ENCODE measurements at places on chromosomes 2 and 18. TPM values are rescaled to one million over a fixed set of nuclear protein-coding genes. Genes with fewer than 3 reads are reported as not detected.

Gene NT5C1B
- total RNA-seq, result not detected

DNA sequence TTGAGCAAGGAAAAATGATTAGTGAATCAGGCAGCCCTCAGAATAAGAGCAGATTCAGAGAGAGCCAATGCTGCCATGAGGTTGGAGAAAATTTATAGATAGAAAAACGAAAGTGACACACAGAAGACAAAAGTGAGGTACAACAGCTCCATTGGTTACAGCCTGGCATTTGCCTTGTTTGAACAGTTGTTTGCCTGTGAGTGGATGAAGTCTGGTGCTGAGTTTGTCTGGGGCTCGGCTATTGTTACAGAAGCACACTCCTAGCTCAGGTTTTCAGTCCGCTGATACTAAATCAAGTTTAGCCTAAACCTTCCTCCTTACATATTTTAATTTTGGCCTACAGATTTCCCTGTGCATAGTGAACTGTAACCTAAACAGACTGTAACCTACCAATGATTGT is 387.8 kb upstream of the RAB12 start:
- H3K36me3 ChIP-seq, result no peaks in the 10 kb centered on the region
- no peaks in the 10 kb centered on the region for H3K27me3 ChIP-seq
- no peak overlapping the region for H3K27ac ChIP-seq
- no peaks in the 10 kb centered on the region for H3K4me1 ChIP-seq
- H3K4me3 ChIP-seq, result no peak overlapping the region
- DNase-seq, result no peak

GRCh38 chr2:239552213-239552926 is 151.6 kb upstream of the HDAC4 start:
- H3K27me3 ChIP-seq, result no peaks in the 10 kb centered on the region
- no peaks in the 10 kb centered on the region for H3K4me1 ChIP-seq
- H3K27ac ChIP-seq, result no peak overlapping the region
- H3K4me3 ChIP-seq, result no peak overlapping the region
- DNase-seq, result no peak

DNA sequence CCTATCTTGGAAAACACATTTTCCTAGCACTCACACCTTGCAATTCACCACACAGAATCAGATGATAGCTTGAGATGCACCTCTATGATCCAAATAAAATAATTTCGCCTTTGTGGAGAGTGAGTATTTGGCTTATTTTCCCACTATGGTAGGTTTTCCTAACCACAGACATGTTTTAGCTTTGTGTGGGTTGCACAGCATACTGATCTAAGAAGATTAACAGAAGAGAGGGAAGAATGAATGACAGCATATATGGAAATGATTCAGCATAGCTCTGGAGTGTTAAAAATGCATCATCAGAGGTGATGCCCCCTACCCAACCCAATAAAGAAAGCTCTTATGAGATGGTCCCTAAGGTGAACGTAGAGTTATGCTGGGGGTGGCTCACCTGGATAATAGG is 72.5 kb downstream of the GCA start:
- H3K27ac ChIP-seq, result no peak overlapping the region
- no peaks in the 10 kb centered on the region for H3K4me1 ChIP-seq
- no peak overlapping the region for H3K4me3 ChIP-seq
- H3K27me3 ChIP-seq, result no peaks in the 10 kb centered on the region
- no peaks in the 10 kb centered on the region for H3K36me3 ChIP-seq
- DNase-seq, result no peak

GRCh38 chr2:64092502-64092901 is 51.7 kb downstream of the PELI1 start:
- no peaks in the 10 kb centered on the region for H3K4me1 ChIP-seq
- DNase-seq, result no peak
- H3K27me3 ChIP-seq, result no peaks in the 10 kb centered on the region

Gene SERPINB12
- total RNA-seq, result not detected

DNA sequence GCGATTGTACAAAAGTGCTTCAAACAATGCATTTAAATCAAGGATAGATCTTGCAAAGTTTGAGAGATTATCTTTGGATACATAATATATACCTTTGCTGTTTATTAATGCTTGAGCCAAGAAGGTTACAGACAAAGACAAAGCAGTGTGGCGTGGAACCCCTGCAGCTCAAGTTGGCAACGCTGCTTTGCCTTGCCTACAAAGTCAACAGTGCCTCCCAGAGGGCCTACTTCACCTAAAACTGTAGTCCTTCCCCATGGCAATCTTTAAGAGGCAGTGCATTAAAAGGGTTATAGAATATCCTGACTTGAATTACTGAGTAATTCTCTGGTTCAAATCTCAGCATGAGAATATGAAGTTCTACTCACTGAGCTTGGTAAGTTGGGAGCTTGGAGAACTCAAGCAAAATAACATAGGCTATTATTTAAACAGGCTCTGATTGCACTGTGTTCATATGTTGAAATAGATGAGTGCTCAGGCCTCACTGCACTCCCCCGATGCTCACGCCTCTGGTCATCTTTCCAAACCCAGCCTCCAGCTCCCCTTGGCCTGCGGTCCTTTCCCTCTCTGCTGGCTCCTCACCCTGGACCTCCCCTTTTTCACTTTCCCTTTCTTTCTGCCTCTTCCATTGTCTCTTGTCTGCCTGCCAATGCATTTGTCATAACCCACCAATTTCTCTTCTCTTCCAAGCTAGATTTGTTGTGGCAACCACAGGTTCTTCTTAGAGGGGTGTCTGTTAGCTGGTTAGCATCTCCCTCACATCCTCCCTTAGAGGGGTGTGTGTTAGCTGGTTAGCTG is 96.5 kb downstream of the MYT1L start:
- H3K4me3 ChIP-seq, result no peak overlapping the region
- H3K4me1 ChIP-seq, result peaks cover 2% of the 10 kb centered on the region
- DNase-seq, result no peak
- H3K27me3 ChIP-seq, result no peaks in the 10 kb centered on the region
- H3K27ac ChIP-seq, result no peak overlapping the region

DNA sequence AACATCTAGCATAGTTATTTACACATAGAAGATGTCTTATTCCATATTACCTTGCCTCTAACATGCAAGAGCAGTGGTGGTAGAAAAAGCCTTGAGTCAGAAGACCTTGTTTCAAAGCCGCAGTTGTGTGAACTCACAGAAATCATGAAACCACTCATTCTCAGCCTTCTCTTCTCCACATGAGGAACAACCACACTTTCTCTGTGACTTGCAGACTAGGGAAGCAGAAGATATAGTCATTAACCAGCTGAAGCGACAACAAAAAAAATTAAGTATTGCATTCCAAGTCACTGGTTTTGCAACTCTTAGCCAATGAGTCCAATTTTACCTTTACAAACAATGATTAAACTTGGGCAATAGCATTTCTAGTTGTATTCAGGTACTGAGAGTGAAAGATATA is 19.0 kb downstream of the TWSG1 start:
- H3K27ac ChIP-seq, result no peak overlapping the region
- H3K27me3 ChIP-seq, result no peaks in the 10 kb centered on the region
- no peak overlapping the region for H3K4me3 ChIP-seq
- no peaks in the 10 kb centered on the region for H3K36me3 ChIP-seq
- DNase-seq, result no peak
- no peaks in the 10 kb centered on the region for H3K4me1 ChIP-seq

Gene CHN1
- total RNA-seq, result 80.9 TPM

GRCh38 chr18:3225588-3225987 is 5.8 kb upstream of the MYOM1 start:
- DNase-seq, result no peak
- no peak overlapping the region for H3K27ac ChIP-seq
- H3K36me3 ChIP-seq, result no peaks in the 10 kb centered on the region
- no peaks in the 10 kb centered on the region for H3K4me1 ChIP-seq
- H3K27me3 ChIP-seq, result no peaks in the 10 kb centered on the region

DNA sequence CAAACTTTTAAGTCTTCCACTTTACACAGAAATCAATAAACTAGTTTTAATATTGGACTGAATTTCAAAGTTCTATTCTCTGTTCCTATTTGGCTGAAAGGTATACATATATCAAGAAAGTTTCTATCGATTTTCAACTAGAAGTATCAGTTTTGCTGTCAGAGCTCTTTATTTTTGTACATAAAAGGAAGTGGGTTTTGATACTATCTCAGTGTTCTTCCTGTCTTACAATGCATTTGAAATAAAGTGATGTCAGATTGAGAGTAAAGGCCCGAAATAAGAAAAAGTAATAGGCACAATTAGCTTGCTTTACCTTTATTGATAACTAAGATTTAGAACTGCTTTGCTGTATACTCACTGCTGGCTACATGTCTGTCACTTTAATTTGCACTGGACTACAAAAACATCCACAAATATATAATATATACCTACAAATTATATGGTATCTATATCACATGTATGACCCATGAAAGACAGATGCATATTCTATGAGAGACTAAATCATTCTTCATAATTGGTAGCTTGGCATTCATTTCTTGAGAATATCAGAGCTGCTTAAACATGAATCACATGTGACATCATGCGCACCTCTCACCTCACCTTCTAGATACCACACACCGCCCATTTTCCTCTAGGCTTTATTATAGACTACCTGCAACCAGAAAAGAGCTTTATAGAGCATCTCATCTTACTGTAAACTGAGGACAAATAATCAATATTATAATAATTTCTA is 83.6 kb downstream of the ASXL2 start:
- peaks cover 12% of the 10 kb centered on the region for H3K36me3 ChIP-seq
- H3K27ac ChIP-seq, result no peak overlapping the region
- H3K4me3 ChIP-seq, result no peak overlapping the region
- no peak for DNase-seq

DNA sequence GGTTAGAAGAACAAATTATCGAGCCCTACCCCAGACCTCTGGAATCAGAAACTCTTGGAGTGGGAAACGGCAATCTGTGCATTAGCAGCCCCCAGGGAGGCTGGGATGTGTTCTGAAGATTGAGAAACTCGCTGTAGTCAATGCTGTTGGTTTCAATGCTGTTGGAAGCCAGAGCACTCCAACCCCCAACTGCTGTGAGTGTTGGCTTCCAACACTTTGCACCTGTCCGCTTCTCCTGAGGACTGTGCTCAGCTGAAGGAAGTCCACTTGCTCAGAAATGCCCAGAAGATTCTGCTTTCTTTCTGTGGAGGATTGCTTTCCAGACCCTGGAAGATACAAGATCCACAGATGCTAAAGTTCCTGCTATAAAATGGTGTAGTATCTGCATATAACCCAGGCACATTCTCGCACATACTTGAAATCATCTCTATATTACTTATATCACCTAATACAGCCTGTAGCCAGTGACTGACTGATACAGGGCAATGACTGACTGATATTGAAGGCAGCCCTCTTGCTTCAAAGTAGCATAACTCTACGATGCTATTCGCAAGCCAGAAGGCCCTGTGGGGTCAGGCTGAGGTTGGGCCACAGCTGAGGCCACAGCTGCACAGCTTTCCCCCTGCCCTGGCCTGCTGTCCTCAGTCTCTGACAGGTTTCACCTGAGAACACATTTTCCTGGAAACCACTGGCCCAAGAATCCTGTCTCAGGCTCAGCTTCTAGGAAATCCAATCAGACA is 757.7 kb upstream of the ID2 start:
- no peak overlapping the region for H3K4me3 ChIP-seq
- H3K36me3 ChIP-seq, result no peaks in the 10 kb centered on the region
- H3K27ac ChIP-seq, result no peak overlapping the region
- DNase-seq, result no peak
- H3K4me1 ChIP-seq, result no peaks in the 10 kb centered on the region
- no peaks in the 10 kb centered on the region for H3K27me3 ChIP-seq

DNA sequence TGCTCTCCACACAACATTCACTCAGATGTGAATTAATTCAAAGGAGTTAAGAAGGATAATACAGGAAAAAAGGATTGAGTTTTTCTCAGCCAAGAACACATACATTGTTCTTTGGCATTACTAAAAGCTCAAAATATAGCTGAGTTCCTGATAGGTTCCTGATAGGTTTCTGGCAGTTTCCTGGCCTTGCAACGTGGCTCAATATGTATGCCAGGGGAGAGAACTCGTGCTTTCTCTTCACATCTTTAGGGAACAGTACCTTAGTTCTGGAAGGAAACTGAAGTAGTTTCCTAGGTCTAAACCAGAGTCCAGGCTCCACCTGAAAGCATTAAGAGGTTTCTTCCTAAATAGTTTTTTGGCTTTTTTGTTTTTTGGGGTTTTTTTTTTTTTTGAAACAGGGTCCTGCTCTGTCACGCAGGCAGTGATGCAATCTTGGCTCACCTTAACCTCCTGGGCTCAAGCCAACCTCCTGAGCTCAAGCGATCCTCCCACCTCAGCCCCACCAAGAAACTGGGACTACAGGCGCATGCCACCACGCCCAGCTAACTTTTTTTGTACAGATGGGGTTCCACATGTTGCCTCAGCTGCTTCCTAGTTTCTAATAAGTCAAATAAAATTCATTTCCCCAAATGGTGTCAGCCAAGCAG is 42.8 kb downstream of the ESCO1 start:
- H3K27ac ChIP-seq, result no peak overlapping the region
- no peak for DNase-seq
- H3K4me3 ChIP-seq, result no peak overlapping the region
- peaks cover 9% of the 10 kb centered on the region for H3K36me3 ChIP-seq

Gene TMEM37
- total RNA-seq, result 11.5 TPM

Gene EVA1A
- 51.3 TPM for total RNA-seq

DNA sequence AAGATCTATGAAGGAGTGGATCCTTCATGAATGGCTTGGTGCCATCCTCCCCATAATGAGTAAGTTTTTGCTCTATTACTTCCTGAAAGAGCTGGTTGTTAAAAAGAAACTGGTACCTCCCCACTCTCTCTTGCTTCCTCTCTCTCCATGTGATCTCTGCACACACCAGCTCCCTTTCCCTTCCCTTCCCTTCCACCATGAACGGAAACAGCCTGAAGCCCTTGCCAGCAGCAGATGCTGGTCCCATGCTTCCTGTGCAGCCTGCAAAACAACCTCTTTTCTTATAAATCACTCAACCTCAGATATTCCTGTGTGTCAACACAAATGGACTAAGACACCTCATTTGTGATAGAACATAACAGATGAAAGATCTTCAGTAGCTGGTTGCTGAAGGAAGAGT is 303.5 kb upstream of the ACVR2A start:
- H3K27me3 ChIP-seq, result no peaks in the 10 kb centered on the region
- H3K4me3 ChIP-seq, result no peak overlapping the region
- DNase-seq, result no peak
- no peak overlapping the region for H3K27ac ChIP-seq
- peaks cover 2% of the 10 kb centered on the region for H3K4me1 ChIP-seq

Gene GKN1
- not detected for total RNA-seq

DNA sequence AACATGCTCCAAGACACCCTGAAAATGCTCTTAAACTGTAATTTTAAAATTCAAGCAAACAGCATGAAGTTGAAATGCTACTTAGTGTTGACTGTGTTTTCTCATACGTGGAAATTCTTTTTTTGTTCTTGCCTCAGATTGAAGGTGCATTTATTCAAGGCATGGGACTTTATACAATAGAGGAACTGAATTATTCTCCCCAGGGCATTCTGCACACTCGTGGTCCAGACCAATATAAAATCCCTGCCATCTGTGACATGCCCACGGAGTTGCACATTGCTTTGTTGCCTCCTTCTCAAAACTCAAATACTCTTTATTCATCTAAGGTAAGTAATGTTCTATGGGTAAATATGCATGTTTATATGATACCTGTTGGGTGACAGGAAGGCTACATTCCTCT is 82.7 kb downstream of the AOX1 start:
- no peaks in the 10 kb centered on the region for H3K4me1 ChIP-seq
- H3K36me3 ChIP-seq, result no peaks in the 10 kb centered on the region
- H3K4me3 ChIP-seq, result no peak overlapping the region
- H3K27me3 ChIP-seq, result no peaks in the 10 kb centered on the region
- no peak for DNase-seq
- H3K27ac ChIP-seq, result no peak overlapping the region

Measured in lung (tissue), 17 donors.